ENCODE measurements at places on chromosomes 3 and 15. TPM values are rescaled to one million over a fixed set of nuclear protein-coding genes. Genes with fewer than 3 reads are reported as not detected.

Gene ANKUB1
- not detected for total RNA-seq

DNA sequence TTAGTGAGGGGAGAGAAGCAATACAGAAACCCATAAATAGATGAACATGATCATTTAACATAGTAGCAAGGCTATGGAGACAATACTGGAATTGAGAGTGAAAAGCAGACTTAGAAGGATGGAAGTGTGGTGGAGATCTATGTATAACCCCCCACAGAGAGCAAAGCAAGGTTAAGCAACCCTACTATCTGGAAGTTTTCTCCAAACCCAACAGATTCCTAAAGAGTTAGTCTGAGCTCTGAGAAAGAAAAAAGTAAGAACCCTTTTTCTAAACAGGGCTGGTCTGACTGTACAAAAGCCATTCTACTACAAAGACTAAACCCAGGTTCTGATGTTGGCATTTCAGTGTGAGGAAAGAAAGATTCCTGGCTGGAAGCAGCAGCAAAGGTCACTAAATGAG is 153.2 kb downstream of the WNT5A start:
- no peak for DNase-seq

DNA sequence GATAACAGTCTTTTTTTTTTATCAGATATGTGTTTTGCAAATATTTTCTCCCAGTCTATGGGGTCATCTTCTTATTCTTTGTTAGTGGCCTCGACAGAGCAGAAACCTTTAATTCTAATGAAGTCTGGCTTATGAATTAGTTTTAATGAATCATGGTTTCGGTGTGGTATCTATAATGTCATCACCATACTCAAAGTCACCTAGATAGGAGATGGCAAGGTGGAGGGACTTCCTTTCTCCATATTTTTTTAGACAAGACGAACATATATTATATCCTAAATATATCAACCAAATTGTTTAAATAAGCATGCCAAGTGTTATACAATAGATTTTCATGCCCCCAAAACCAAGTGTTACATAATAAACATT is 60.4 kb downstream of the CD200 start:
- no peak for DNase-seq

- DNase-seq: no peak
Observed at GRCh38 chr3:142459096-142459495, 11.3 kb upstream of the XRN1 start.
